MM.1S (cell line): ENCODE measurements at places on chromosomes 7 and 10.
A peak's percentile ranks its signal among the peaks of the same experiment; 100 is the strongest.

DNA sequence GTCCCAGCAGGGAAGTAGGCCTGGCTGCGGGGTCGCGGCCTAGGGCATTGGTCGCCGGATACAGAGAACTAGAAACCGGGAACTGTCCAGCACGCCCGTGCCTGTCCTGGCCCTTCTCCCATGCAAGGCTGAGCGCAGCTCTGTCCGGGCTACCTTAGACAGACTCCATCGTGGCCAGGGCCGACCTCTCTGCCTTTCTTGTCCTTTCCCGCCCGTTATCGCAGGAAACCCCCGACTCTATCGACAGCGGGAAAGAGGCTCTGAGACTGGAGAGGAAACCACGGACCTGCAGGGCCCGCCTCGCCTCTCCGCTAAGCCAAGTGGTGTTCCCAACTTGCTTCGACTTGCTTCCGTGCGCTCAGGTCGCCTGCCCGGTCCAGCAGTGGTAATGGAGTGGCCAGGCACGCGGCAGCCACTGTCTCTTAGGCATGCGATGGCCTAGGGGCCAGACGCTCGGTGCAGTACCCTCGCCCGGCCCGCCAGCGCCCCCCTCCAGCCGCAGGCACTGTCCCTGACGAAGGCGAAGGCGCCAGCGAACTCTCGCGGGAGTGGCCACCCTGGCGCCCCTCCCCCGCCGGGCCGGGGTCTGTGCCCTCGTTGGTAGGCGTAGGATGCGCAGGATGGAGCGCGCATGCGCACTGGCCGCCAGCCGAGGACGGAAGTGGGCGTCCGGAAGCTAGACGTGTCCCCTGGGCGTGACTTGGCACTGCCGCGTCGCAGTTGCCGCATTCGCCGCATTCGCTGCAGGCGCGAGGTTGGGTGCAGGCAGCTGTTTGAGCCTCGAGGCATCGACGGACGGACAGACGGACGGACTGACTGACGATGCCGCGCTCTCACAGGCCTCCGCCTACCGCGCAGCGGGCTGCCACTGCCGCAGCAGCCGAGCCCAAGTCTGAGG, 54.4 kb downstream of the MCMBP start:
- DNase-seq, result no peak

DNA sequence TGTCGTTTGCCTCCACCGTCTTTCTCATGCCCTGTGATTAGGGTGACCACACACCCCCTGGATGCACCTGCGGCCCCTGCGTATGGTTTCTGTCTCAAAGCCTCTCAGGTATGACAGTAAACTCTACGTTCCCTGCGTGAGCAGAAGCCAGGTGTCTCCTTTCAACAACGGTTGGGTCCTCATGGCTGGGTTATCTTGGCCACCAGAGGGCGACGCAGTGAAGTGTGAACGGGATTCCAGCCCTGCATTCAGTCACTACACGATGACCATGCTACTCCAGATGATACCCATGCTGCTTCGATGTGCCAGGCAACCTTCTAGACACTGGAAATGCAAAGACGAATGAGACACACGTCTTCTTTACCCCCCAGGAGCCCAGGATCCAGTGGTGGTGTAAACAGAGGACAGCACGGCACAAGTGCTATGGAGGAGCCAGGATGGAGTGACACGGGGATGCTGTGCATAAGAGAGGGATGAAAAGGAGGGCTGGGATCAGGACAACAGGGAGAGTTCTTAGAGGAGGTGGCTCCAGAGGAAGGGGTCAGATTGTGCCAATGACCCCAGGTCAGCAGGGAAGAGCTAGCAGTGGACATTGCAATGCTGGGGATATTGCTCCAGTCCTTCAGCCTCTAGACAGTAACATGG, 228.1 kb upstream of the PFKP start:
- DNase-seq, result peak; percentile 20

GRCh38 chr10:34186745-34187144, 628.4 kb downstream of the PARD3 start:
- no peak for DNase-seq

GRCh38 chr7:110766864-110767263, 324.1 kb upstream of the LRRN3 start:
- no peak for DNase-seq

DNA sequence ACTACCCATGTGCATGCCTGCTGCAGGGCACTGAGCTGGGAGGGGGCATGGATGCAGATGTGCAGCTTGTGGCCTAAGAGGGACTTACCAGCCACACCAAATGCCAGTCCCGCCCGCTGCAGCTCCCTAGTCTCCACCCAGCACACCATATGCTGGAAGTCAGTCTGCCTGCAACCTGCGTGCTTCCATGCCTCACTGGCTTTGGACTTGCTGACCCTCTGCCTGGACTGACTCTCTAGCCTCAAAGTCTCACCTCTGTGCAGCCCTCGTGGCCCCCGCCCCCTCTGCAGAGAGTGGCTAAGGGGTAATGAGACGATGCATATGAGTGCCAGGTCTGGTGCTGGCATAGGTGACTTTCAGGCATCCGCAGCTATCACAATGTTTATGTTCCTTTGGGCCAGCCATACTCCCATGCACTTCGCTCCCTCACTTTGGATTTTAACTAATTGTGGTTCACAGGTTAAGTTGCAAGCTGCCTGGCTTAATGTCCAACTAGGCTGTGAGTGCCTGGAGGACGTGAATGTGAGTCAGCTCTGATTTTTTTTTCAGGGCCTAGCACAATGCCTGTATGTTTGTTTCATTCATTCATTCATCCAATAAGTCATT, 21.7 kb downstream of the TRIM8 start:
- DNase-seq, result no peak

GRCh38 chr7:12249706-12250105, 38.6 kb downstream of the TMEM106B start:
- DNase-seq, result no peak

GRCh38 chr7:155999631-156000489, 187.6 kb upstream of the SHH start:
- DNase-seq, result no peak

GRCh38 chr7:46630031-46630430, 709.0 kb upstream of the IGFBP3 start:
- DNase-seq, result no peak

DNA sequence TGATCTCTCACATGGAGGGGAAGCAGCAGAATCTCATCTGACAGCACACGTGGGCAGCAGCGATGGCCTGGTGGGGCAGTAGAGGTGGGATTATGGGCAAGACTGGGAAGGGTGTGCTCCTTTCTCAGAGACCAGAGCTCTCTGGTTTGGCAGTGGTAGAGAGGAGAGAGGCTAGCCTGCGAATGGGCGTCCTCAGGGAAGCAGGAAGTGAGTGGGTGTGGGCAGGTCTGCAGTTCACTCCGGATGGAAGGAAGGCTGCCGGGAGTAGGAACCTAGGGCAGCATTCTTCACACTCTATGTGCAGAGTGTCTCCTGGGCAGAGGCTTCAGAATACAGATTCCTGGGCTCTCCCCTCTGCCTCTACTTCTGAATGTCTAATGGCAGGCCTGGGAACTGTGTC, 162.8 kb upstream of the BMPER start:
- DNase-seq, result no peak

- DNase-seq, result no peak
Measured at GRCh38 chr7:22346383-22347107, 10.4 kb downstream of the RAPGEF5 start.

- no peak for DNase-seq
Measured at GRCh38 chr10:15487376-15487775, 116.3 kb upstream of the FAM171A1 start.

- DNase-seq, result no peak
Measured at GRCh38 chr10:2208106-2208505, 470.8 kb upstream of the ADARB2 start.

DNA sequence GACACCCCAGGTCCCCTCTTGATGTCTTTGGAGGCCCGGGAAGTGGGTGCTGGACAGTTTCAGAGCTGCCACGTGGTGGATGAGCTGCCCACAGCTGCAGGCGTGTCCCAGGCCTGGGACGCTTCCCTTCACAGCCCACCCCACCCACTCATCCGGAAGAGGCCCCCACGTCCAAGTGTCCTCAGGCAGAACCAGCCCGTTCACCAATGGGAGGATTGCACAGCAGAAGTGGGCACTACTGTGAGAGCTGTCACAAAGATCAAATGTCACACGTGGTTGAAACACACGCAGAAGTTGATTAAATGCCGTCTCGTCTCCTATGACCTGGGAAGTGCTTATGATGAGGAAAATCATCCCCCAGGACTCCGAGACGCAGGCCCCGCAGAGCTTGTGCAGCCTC, 52.9 kb downstream of the STK32C start:
- DNase-seq, result no peak

DNA sequence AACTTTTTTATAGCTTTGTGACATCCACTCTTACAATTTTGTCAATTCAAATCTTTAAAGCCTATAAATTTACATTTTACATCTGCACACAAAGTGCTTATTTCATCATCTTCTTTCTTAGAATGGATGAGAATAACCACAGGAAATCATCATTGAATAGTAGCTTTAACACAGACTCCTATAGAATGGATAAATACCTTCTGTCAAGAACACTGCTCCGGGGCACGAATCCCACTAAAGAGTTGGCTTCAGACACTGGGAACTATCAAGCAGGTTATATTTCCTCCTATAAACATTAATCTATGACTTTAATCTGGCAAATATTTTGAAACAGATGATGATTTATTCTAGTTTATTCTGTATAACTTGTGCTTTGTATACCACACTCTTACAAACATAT, 269.7 kb upstream of the TPK1 start:
- no peak for DNase-seq

DNA sequence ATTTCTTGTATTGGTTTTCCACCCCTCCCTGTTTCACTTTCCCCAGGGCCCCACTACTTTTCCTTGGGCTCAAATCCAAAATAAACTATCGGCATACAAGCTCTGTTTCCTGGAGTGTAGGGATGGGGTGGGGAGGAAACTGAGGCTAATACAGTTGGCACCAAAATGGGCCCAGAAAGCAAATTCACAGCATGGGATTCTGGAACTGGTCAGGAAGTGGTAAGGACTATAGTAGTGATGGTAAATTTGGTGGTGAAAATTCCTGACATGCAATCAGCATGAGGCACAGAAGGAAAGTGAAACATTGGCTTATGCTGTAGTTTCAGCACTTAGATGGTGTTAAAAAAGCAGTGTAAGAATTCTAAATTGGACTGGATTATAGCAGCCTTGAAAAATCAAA, 8.7 kb upstream of the SAMD9L start:
- peak; percentile 51 for DNase-seq
